ENCODE measurements at places on chromosomes 4 and X.

GRCh38 chrX:50871922-50872453 is 38.5 kb upstream of the BMP15 start:
- no peak for DNase-seq

- no peak for DNase-seq
These were observed 70.0 kb downstream of the EVC2 start for GRCh38 chr4:5638316-5638715.

- DNase-seq: no peak
These were observed 37.0 kb upstream of the ATP6AP2 start for GRCh38 chrX:40543661-40544328.

DNA sequence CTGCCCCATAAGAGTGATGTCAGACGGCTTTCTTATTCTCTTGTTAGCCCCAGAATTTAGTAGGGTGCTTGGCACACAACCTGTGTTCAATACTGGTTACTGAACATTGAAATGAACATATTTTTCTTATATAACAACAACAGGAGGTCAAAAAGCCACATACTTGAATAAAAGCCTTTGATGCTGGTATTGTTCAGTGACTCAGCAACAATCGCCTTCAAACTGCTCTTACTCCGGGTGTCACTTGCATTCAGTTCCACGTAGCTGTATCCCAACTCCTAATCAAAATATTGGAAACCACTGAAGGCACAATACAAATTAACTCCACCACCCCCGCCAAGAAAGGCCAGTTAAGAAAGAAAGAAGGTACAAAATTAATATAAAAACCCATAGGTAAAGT is 61.5 kb downstream of the RFC1 start:
- DNase-seq: no peak

DNA sequence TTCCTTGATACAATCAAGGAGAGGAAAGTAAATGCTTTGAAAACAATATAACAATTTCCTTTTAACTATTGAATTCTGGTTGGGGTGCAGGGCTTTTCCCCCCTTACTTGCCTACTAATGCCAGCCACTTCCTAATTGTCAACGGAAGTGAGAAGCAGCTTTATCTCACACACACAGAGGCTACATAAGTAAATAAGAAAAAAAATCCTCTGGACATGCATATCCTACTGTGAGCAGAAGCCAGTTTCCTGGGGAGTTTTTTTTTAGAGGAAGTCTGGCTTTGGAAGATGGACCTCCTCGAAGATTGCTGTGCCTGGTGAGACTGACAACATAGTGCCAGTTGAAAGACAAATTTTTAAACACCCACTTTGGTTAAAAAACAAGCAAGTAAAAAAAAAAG is 180.6 kb downstream of the OPHN1 start:
- no peak for DNase-seq

- no peak for DNase-seq
These were observed 47.9 kb downstream of the CXCL1 start for GRCh38 chr4:73917081-73917501.

- DNase-seq: no peak
These were observed 240.8 kb upstream of the TAPT1 start for GRCh38 chr4:16467061-16467460.

- DNase-seq: peak; percentile 37
These were observed 3.9 kb downstream of the MAML3 start for GRCh38 chr4:140149846-140150635.

- DNase-seq: no peak
These were observed 25.7 kb upstream of the HS6ST2 start for GRCh38 chrX:132984058-132984650.

- no peak for DNase-seq
These were observed 87.9 kb upstream of the PACRGL start for GRCh38 chr4:20612313-20612712.

DNA sequence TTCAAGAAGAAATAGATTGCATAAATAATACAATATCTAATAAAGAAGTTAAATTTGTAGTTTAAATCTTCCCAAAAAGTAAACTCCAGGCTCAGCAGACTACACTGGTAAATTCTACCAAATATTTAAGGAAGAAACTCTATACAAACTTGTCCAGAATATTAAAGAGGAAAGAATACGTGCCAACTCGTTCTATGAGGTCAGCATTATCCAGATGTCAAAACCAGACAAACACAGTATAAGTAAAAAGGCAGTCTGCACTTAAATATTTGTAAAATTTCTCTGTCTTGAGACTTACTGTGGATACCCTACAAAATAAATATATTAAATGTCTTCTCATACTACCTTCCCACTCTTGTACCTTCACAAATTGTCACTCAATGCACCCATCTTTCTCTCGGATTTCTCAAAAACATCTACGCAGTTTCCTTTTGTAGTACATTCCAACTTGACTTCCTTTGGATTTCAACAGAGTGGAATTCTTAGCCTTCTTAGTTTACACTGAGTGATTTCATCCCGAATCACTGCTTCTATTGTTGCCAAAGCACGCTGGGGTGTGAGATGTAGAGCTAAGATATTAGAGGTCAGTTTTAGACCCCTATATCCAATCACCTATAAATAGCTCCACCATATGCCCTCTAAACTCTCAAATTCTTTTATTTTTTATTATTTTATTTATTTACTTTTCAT is 71.6 kb upstream of the MAB21L2 start:
- DNase-seq: no peak

- no peak for DNase-seq
These were observed 1604.6 kb downstream of the PCDH18 start for GRCh38 chr4:135927651-135928050.

- DNase-seq: no peak
These were observed 164.0 kb upstream of the RASGEF1B start for GRCh38 chr4:81635739-81636138.

- no peak for DNase-seq
These were observed 274 bp upstream of the ERVMER34-1 start for GRCh38 chr4:52751487-52751911.

GRCh38 chr4:25013756-25014661 is 16.7 kb downstream of the LGI2 start:
- DNase-seq: no peak

DNA sequence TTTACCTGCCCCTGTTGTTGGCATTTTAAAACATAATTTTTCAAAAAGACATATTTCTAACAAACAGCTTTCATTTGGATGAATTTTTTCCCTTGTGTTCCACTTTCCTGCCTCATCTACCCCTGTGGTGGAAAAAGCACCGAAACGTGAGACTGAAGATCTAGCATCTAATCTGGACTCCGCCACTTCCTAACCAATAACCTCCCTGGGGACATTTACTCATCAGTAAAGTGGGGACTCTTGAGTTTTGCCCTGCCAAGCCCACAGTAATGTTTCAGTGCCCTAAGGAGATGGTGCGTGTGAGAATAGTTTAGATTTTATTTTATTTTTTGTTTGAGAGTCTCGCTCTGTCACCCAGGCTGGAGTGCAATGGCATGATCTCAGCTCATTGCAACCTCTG is 56.7 kb downstream of the ADGRG2 start:
- DNase-seq: no peak

DNA sequence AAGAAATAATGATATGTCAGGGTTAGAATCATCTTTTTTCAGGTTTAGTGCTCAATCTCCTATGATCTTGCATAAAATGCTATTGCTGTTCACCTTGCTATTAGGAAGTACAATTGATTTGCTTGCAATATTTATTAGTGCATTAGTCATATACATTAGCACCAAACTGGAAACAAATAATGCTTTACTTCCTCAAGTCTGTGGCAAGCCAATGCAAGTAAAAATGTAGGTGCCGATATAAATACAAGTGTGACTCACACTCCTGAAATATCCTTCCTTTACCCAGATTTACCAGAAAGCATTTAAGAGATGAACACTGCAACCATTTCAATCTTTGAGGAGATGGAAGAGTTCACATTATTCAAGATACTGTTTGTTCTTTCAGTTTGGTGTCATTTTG is 1487.7 kb upstream of the ADGRL3 start:
- no peak for DNase-seq

DNA sequence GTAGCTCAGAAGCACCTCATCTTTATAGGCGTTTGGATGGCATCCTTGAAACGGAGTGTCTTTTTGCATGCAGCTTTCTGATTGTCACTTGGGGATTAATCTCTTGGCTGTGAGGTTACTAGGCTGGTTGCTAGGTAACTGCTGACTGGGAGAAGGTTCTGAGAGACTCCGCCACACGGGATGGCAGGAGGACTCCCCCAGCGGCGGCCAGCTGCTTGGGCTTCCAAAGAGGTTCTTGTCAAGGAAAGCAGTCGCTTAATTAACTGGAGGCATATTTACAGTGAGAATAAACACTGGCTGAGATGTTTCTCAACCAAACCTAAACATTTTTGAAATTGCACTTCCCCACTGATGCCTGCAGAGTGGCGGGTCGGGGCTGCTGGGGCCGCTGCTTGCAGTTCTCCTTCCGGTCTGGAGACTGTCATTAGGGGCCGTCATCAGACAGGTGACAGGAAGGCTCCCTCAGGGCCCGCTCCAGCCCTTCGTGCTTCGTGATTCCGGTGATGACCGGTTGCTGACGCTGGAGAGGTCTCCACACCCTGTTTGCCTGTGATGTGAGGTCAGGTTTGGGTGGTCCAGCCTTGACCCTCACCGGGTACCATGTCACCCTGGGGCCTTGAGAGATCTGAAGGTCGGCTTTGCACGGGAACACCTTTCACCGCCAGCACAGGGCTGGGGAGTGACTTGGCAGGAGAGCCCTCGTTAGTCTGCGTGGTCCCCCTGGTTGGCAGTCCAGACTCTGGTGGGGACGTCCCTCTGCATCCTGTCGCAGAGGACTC is 9.1 kb downstream of the NSG1 start:
- DNase-seq: no peak

GRCh38 chr4:80196259-80196921 is 913 bp upstream of the PRDM8 start:
- DNase-seq: no peak

DNA sequence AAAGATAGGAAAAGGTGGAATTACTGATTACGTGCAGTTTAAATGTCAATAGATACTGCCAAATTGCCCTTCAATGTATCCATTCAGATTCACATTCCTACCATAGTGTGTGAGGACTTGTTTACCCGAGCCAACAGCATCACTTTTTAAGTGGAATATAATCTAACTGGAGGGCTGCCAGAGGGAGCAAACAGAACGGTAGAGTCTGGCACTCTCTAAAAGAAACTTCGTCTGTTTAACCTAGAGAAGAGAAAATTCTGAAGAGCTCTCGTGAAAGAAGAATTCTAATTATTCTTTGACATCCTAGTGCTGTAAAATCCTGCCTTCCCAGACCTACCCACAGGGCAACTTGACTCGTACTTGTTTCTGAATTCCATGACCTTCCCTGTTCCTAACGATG is 23.2 kb downstream of the SMIM43 start:
- no peak for DNase-seq

- no peak for DNase-seq
These were observed 131.7 kb downstream of the REPS2 start for GRCh38 chrX:17078031-17078720.

DNA sequence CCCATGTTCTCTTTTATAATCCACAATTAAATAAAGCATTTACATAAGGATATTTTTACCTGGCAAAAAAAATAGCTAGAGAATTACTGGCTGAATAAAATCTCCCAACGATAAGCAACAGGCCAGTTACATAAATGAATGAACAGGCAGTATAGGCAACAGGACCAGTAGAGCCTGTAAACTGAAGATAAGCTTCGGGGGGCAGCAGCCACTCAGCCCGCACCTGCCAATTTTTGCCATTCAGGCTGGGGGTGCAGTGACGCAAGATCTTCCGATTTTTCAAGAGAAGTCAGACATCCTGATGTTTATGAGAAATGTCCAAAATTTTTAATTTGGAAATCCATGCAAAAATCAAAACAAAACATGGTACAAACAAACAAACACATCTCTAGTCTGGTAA is 49.0 kb upstream of the CDKN2AIP start:
- no peak for DNase-seq

DNA sequence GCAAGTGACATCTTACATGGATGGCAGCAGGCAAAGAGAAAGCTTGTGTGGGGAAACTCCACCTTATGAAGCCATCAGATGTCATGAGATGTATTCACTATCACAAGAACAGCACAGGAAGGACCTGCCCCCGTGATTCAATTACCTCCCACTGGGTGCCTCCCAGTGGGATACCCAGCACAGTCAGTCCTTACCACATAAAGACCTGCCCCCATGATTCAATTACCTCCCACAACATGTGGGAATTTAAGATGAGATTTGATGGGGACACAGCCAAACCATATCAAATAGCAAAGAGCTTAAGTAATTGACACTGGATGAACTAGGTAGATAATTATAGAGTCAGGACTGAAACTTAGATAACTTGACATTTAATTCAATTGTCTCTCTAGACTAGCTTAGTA is 85.6 kb downstream of the SLIT2 start:
- DNase-seq: no peak

DNA sequence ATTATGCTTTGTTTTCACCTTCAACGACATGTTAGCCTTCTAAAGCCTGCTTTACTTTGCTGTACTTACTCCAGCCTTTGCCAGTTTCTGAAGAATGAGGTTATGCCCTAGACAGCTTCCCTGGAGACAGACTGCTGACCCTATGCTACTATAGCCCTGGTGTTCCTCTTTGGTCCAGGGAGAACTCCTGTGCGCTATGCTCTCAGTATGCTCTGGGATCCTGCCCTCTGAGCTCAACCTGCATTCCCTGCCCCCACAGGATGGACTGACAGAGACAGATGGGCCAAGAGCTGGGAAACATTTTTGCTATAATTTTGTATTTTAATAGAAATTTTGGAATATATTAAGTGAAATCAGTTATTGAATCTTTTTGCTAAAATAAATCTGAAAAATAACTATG is 425.9 kb downstream of the TMA16 start:
- DNase-seq: no peak

GRCh38 chr4:52588771-52589591 is 70.1 kb downstream of the USP46 start:
- DNase-seq: peak; percentile 23

DNA sequence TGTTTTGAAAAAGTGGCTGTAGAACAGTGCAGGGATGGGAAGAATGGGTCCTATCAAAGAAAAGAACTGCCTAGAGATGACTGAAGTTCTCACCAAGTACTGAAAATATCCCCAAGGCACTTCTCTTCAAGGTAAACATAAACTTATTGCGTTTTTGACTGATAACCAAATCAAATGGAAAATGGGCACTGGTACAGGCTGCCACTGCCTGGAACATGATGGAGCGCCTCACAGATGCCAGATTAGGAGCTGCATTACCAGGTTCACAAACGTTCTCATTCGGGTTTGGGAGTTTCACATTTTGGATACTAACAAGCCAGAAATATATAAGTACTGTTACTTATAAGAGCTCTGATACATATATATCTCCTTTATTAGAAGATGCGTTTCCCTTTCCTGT is 141.3 kb downstream of the CBR4 start:
- no peak for DNase-seq

DNA sequence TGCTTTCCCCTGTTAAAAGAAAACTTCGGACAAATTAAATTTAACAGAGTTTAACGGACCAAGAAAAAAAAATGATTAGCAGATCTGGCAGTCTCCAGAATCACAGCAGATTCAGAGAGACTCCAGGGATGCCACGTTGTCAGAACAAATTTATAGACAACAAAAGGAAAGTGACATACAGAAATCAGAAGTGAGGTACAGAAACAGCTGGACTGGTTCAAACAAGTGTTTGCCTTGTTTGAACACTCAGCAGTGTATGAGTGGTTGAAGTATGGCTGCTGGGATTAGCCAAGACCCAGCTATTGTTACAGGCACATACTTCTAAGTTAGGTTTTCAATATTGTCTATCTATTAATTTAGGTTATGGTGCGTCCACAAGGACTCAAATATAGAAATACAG is 19.1 kb downstream of the PIR start:
- DNase-seq: no peak
